Skeletal muscle cell (primary cell): ENCODE measurements at places on chromosomes 4 and X.

GRCh38 chr4:189092581-189092980, 848.1 kb upstream of the FRG1 start:
- no peak for DNase-seq

DNA sequence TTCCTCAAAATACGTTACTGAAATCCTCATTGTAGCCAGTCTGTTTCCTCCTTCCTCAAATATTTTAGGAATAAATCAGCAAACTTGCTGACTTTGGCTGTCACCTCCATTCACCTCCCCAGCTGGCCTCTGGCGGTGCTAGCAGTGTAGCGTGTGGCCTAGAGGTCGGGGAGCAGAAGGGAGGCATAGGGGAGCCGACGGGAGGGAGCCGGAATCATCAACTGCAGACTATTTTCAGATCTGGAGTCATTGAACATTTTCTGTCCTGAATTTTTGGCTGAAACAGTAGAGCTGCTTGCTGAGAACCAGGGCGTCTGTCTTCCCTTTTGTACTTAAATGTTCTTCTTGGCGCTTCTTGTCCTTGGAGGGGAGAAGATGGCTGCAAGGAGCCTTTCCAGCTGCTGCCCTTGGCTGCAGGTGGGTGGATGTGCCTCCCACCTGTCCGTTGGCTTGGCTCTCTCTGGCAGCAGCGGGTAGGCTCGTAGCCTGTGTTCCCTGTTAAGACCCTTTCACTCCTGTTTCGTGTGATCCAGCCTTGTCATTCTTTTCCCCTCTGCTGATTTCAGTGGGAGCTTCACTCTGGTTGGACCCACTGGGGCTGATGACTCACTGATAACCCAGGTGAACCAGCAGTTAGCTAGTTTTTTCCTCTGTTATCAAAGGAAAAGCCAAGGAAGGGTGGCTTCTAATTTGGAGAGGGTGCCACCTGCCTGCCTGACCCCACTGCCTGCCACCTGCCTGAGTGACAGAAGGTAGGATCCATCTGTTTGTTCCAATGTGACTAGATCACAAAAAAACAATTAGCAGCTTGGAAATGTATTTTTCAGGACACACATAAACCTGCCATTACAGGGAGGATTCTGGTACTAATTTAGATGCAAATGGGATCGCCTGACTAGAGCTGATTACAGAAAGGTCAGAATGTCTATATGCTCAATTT, 135.9 kb downstream of the GATB start:
- DNase-seq = no peak

- no peak for DNase-seq
These were observed 371.6 kb upstream of the EMCN start for GRCh38 chr4:100889401-100889800.

GRCh38 chr4:133154725-133155124, 5.6 kb downstream of the PCDH10 start:
- DNase-seq = no peak
